Stimulated activated CD8-positive, alpha-beta memory T cell treated with anti-CD3 and anti-CD28 coated beads, Interleukin-7, amount 100 ng/mL, for 48 hours (primary cell): ENCODE measurements at places on chromosomes 12 and 14.

- DNase-seq = peak; percentile 36
Measured at GRCh38 chr12:116276652-116277466, 634 bp downstream of the MED13L start.

DNA sequence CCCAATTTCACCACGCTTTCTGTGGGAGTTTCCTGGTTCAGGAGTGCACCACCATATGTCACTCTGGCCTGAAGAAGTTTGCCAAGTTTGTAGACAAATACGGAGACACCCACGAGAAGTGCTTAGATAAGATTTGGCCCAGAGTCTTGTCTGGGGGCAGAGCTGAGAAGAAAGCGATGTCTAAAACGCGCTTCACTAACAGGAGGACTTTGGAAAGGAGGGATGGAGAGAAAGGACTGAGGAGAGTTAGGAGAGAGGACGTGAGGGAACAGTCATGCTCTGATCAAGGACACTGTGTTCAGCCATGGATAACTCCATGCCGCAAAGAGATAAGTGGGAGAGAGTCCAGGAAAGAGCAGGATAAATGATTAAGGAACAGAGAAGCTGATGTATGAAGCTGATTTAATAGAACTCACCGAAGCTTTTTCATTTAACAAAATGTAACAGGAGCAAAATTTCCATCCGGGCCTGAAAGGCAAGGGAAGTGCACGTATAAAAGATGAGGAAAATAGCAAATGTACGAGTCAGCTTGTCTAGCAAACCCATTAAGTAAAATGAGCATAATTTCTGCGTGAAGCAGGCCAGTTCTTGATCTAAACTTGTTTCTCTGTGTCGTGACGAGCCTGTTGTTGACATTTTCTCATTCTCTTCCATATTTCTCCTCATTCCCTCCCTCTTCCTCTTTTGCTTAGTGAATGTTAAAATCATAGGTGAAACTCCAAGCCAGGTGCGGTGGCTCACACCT is 23.4 kb upstream of the MAP3K9 start:
- DNase-seq = no peak

DNA sequence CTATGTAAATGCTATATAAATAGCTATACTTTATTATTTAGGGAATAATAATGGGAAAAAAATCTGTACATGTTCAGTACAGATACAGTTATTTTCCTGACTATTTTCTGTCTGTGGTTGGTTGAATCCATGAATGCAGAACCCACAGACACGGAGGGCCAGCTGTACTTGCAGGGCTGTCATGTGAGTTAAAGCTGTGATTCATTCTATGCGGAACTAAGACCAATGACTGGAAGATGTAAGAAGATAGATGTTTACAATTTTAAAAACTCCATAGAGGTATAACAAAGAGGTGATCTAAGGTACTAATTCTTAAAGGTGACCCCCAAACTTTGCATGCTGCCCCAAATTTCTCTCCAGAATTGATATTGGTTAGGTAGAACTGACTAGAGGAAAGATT is 14.6 kb downstream of the PCNX4 start:
- no peak for DNase-seq

- DNase-seq = no peak
Measured at GRCh38 chr12:92640691-92641090, 62.1 kb upstream of the PLEKHG7 start.

- DNase-seq = no peak
Measured at GRCh38 chr12:37543131-37543965, 773.2 kb upstream of the ALG10B start.

DNA sequence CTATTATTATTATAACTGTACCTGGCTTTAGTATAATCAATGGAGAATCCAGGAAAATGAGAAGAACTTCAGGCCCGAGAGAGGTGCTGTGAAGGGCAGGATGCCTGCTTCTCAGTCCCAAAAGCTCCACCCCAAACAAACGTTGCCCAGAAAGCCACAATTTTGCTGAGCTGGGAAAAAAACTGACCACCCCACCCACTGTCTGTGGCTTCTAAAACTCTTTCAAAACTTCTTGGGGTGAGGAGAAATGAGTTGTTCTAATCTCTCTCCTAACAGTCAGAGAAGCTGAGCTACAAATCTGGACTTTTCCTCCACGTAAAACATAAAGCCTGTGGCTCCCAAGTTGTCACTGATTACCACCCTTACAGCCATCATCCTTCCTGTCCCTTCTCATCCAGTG is 13.4 kb downstream of the VDR start:
- DNase-seq = no peak

DNA sequence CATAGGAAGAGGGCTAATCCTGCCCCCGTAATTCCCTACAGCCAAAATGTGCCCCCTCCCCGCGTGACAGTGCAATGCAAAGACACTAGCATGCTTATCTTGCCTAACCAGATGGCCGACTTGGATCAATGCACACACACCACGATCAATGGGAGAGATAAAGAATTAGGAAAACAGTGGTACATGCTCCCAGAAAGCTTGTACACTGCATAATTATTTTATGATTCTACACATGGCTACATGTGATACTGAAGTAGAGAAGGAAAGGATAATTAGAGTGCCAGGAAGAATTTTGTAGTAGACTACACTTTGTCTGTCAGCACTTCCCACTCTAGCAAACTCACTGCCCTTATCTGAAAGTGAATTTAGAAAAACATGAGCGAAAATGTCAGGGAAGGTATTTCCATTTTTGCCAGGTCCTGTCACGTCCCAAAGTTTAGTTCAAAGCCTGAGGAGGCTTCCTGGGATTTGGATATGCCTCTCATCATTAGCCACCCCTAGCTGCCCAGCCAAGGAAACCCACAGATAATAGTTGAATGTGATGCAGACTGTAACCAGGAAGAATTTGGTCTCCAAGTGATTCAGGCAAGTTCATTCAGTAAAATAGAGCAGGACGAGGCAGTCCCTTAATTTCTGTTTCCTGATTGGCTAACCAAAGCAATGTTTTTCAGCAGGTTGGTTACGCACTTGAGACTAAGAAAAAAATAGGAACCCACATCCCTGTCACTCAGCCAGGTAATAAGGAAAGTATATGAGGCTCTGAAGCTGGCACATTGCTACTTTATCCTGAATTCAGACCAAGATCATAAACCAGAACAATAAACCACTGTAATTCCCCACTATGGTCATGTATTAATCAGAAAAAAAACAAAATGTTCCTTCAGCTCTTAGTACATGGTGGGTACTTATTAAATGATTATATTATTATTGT is 199.6 kb upstream of the OTX2 start:
- DNase-seq = no peak

GRCh38 chr12:79016181-79016580 is 151.6 kb downstream of the SYT1 start:
- no peak for DNase-seq

- DNase-seq = no peak
Measured at GRCh38 chr12:124184456-124184855, 110.4 kb upstream of the RFLNA start.

- no peak for DNase-seq
Measured at GRCh38 chr12:116556964-116557698, 2.0 kb upstream of the MAP1LC3B2 start.

- no peak for DNase-seq
Measured at GRCh38 chr12:51403681-51404136, 12.5 kb upstream of the GALNT6 start.

- no peak for DNase-seq
Measured at GRCh38 chr14:21385188-21385904, 1.5 kb upstream of the SUPT16H start.

DNA sequence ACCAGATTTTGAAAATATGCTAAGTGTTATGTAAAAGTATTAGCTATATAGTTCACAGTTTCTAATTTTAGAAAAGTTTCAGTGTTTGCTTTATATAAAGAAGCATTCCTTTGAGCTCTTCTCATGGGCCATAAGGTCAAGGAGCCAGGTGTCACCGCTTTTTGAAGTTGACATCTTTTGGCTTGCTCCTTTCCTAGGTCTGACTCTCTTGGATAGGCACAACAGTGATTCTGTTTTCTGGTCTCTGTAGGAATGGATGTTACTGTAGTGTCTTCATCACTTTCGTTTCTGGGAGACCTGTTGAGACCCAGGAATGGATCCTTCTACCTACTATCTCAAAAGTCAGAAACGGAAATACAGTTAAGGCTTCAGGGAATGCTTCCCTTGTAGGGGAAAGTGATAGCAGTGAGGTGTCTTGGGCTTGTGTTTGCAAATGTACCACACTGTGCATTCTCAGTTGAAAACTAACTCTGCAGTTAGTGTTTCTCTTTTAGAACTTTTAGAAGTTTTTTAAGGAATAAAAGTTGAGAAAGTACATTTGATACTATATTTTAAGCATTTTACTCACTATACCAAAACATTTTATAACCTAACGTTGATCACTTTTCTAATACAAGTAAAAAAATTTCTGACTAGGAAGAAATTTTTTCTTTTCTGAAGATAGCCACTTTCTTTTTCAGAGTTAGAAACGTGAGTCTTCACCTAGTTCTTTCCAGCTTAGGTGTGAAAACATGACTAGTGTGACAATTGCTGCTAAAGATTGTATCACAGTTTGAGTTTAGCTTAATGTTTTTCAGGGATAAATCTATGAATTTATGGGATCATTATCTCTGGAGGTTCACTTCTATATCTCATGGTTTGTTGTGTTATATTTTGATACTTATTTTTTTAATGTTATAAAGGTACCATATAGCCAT is 20.8 kb downstream of the VRK1 start:
- DNase-seq = no peak

DNA sequence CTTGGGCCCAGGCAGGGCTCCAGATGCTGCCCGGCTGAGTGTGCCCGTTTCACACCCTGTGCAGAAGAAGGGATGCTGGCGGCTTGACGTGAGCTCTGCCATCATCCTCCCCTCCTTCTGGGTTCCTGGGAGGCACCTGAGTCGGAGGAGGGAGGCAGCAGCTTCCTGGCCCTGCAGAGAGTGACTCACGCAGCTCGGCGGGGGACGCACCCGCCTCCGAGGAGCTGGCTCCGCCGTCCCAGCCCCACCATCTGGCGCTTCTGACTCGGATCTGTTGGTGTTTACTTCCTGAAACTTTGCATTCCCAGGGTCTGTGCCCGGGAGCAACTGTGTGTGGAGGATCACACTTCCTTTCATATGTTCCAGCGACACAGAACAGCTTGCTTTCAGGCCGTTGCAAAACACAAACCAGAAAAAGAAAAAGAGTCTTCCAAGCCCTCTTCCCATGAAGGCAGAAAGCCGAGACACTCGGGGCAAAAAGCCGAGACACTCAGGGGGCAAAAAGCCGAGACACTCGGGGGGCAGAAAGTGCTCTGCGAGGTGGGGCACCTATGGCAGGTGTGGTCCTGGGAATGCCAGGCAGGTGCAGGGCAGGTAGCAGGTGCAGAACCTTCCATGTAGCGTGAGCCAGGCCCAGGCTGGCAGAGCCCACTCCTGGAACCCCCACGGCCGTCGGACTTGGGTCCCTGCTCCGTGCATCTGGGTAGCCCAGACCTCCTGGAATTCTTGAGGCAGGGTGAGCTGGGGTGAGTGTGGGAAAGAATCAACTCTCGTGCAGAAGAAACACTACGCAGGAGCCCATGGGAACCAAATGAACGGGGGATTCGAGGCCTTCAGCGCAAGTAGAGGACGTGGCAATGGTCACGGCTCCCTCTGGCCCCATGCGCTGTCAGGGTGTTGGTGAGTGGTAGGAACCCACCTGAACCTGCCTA is 27.6 kb upstream of the GALNT9 start:
- no peak for DNase-seq

- DNase-seq = no peak
Measured at GRCh38 chr14:23406725-23407355, 1.2 kb downstream of the MYH6 start.

GRCh38 chr14:30283822-30284446 is 275.0 kb upstream of the G2E3 start:
- no peak for DNase-seq

GRCh38 chr14:54189333-54189732 is 207.5 kb upstream of the CDKN3 start:
- no peak for DNase-seq

GRCh38 chr12:98439471-98439951 is 75.9 kb upstream of the TMPO start:
- no peak for DNase-seq

DNA sequence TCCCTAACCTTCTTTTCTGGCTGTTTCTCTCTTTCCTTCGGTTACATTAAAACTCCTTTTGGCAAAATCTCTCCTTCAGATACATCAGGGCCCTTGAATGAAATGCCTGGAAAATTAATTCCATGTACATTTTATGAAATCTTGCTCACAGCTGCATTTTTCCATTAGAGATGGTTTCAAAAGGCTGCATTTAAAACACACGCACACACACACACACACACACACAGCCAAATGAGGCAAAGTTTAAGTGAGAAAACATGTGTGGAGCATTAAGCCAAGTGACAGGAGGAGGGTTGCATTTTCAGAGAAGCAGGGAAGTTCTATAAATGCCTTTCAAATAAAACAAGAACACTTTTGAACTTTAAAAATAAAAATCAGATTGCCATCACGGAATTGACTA is 216.4 kb downstream of the LRIG3 start:
- DNase-seq = no peak

DNA sequence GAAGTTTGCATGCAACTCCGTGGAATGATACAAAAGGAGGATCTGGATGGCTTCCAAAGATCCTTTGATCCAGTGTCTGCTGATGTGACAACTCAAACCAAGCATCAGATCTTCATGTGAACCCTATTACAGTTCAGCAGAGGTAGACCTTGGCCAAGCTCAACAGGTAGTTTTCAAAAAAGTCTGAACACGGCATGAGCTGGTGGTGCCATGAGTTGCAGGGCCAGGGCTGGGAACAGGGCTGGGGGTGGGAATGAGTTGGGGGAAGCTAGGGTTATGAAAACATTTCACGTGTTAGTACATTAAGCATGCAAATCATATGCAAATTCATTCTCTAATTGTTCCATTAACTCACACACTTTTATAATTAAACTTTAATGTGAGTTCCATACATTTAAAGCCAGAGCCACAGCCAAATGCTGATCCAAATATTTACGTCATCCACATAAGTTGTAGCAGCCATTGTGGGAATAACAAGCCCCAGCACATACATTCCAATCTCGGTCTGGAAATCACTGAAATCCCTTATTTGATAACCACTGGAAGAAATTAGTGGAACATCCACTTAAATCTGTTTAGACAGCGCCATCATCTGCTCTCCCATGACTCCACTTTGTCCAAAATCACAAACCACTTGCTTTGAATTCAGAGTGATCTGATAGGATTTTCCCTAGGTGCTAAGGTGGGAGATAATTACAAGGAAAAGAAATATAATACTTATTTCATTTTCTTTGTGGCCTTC is 158.5 kb downstream of the APAF1 start:
- no peak for DNase-seq

GRCh38 chr14:65349100-65349499 is 63.4 kb upstream of the FUT8 start:
- DNase-seq = no peak

- no peak for DNase-seq
Measured at GRCh38 chr12:97767347-97767746, 304.7 kb downstream of the RMST start.

- DNase-seq = no peak
Measured at GRCh38 chr14:77485901-77486678, 12.5 kb downstream of the ISM2 start.

- DNase-seq = no peak
Measured at GRCh38 chr14:56482310-56482911, 97.2 kb upstream of the TMEM260 start.

DNA sequence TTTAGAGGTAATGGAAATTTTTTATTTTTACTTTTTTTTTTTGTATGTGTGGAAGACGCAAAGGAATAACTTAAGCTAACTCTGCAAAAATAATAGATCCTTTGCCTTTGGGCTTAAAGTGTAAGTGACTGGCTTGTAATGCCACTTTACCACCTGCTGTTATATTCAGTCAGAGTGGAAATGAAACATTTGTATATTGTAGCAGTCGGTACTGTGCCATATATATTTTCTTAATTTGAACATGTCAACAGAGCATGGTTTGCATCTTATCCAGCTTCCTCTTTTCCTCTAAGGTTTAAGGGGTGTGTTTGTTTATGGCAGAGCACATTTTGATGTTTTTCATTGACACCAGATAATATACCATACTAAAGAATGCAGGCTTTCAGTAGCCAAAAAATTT is 176.6 kb downstream of the TRHDE start:
- no peak for DNase-seq
